Body of pancreas (tissue), 4 donors: ENCODE measurements at places on chromosomes 7 and 10. TPM values are rescaled to one million over a fixed set of nuclear protein-coding genes. Genes with fewer than 3 reads are reported as not detected.

DNA sequence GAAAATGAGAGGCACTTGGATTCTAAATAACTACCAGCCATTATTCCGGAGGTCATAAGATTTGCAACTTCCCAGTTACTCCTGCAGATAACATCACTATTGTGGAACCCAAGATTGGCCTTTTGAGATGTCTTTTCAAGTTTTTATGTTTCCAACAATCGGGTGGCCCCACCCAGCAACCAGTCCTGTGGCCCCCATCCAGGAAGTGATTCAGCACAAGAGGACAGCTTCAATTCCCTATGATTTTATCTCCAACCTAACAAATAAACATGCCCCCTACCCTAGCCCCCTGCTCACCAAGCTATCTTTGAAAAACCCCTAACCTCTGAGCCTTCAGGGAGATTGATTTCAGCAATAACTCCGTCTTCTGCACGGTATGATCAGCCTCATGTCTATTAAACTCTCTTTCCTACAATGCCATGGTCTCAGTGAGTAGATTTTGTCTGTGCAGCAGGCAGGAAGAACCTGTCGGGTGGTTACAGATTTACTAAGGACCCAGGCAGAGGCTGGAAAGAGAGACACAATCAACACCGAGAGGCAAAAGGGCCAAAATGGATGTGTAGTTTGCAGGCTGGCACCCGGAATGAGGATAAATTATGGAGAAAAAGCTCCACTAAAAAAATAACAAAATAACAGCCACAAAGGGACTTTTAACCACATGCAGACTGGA is 83.9 kb upstream of the UNC5B start:
- H3K27ac ChIP-seq, result no peak overlapping the region
- no peak overlapping the region for H3K4me3 ChIP-seq
- H3K36me3 ChIP-seq, result no peaks in the 10 kb centered on the region
- H3K27me3 ChIP-seq, result no peaks in the 10 kb centered on the region

GRCh38 chr7:131026297-131027000 is 292.4 kb upstream of the KLF14 start:
- H3K27me3 ChIP-seq, result no peaks in the 10 kb centered on the region
- no peak for DNase-seq
- no peaks in the 10 kb centered on the region for H3K36me3 ChIP-seq
- no peak overlapping the region for H3K27ac ChIP-seq

- H3K4me3 ChIP-seq, result no peak overlapping the region
- H3K4me1 ChIP-seq, result no peaks in the 10 kb centered on the region
- no peaks in the 10 kb centered on the region for H3K36me3 ChIP-seq
- DNase-seq, result no peak
- no peak overlapping the region for H3K27ac ChIP-seq
Observed at GRCh38 chr10:60621018-60621417, 157.3 kb upstream of the CDK1 start.

- peak; percentile 46 for DNase-seq
- no peaks in the 10 kb centered on the region for H3K27me3 ChIP-seq
- peaks cover 69% of the 10 kb centered on the region for H3K4me1 ChIP-seq
- no peak within 1 kb of the TSS for H3K4me3 ChIP-seq
- H3K36me3 ChIP-seq, result no peaks in the 10 kb centered on the region
- no peak within 1 kb of the TSS for H3K27ac ChIP-seq
Observed at GRCh38 chr7:99784007-99784406, at the start of gene CYP3A4. Gene CYP3A4 (minus strand): TSS chr7:99784184. CDS start chr7:99784081, 103 bp downstream.

The RINT1 gene
- 26.5 TPM for total RNA-seq

The PRDX3 gene
- total RNA-seq, result 46.1 TPM

DNA sequence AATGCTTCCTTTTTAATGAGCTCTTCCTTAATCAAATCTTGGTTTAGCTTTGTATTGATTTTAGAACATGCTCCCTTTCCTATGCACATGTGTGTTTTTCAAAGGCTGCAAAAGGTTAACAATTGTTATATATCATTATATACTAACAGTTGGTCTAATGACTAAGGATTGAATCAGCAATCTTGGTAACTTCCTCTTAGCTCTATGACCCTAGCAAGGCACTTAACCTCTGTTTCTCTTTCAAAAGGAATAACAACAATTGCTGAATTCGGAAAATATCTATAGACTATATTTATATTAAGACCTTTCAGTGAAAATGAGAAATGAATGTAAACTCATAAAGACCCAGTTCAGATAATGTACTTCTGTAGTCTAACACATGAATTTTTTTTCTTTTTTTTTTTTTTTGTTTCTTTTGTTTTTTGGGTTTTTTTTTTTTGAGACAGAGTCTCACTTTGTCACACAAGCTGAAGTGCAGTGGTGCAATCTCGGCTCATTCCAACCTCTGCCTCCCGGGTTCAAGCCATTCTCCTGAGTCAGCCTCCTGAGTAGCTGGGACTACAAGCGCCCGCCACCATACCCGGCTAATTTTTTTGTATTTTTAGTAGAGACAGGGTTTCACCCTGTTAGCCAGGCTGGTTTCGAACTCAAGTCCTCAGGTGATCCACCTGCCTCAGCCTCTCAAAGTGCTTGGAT is 48.8 kb downstream of the HOXA1 start:
- H3K4me3 ChIP-seq, result no peak overlapping the region
- no peaks in the 10 kb centered on the region for H3K27me3 ChIP-seq
- H3K36me3 ChIP-seq, result no peaks in the 10 kb centered on the region

The EPHB6 gene
- total RNA-seq, result 84.0 TPM

GRCh38 chr7:108308903-108309302 is 147.3 kb downstream of the NRCAM start:
- H3K4me1 ChIP-seq, result peaks cover 4% of the 10 kb centered on the region
- no peak overlapping the region for H3K4me3 ChIP-seq
- no peaks in the 10 kb centered on the region for H3K27me3 ChIP-seq

DNA sequence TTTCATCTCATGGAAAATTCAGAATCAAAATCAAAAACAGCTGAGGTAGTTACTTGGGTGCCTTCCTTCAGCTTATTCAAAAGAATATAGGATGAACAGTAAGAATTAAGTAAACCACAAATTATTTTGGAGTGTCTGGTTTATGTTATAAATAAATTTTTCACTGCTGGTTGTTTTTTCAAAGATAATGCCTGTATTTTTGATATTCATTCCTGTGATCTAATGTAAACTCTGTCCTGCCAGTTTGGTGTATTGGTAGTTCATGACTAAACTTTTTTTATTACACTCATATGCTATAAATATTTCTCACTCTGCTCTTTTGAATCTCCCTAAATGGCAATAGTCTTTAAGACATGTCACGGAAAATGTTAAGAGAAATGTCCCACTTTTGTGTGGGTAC is 11.6 kb upstream of the RAB11FIP2 start:
- H3K36me3 ChIP-seq, result no peaks in the 10 kb centered on the region
- peaks cover 16% of the 10 kb centered on the region for H3K4me1 ChIP-seq
- H3K27me3 ChIP-seq, result no peaks in the 10 kb centered on the region

The HGF gene
- 6.9 TPM for total RNA-seq

The BLNK gene
- total RNA-seq, result 55.4 TPM

- no peaks in the 10 kb centered on the region for H3K36me3 ChIP-seq
- peak overlapping the region; percentile 68 for H3K4me3 ChIP-seq
- peaks cover 46% of the 10 kb centered on the region for H3K4me1 ChIP-seq
- H3K27me3 ChIP-seq, result no peaks in the 10 kb centered on the region
Observed at GRCh38 chr10:110918269-110918642, 724 bp downstream of the BBIP1 start.

DNA sequence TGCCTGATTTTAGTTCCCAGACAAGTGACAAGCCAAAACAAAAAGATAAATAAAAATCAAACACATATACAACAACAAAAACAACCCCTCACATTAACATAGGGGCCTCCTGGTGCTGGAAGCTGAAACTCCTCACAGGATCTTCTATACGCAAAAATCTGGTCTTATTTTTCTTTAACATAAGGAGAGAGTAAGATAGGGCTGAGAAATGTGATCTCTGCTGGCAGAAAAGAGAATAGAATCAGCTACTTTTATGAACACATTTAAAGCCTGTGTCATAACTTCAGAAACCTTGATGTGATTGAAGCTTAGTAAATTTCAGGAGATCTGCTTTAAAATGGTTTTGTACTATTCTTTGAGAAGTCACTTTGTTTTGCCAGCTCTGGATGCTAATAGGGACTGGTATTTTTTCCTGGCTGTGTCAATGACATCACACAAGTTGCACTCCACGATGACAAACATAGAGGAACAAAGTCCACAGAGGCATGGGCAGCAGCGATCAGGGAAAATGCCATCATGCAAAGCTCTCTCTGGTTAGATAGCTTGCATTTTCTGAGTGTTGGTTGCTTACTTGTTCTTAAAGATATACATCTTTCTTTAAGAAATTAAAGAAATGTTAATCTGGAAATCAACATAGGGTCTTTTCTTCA is 176.6 kb upstream of the SP4 start:
- H3K27me3 ChIP-seq, result peaks cover 20% of the 10 kb centered on the region
- H3K36me3 ChIP-seq, result no peaks in the 10 kb centered on the region

DNA sequence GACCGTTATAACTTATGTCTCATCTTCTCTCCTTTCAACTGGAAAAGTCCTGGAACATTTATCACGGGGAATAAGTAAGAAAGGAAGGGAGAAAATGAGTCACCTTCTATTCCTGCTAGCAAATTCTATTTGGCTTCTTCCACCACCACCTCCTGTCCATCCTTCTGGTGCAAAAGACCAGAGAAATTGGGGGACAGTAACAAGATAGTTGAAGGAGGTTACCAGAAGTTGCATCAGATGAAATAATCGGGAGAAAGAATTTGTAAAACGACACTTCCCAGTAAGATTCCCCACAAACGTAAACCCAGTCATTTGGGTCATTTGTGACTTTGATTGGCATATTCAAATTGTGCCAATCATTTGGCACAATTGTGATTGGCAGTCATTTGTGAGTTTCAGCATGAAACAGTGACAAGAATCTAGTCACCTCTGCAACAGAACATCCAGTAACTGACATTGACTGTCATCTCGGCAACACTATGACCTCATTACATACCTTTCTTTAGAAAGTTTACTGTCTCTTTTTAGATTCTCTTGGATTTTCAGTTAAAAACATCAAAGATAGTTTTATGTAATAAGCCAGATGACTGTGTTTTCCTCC is 51.3 kb upstream of the PIK3CG start:
- no peak for DNase-seq
- H3K27me3 ChIP-seq, result no peaks in the 10 kb centered on the region
- no peaks in the 10 kb centered on the region for H3K4me1 ChIP-seq

GRCh38 chr10:30594077-30594476 is 35.5 kb downstream of the LYZL2 start:
- H3K27ac ChIP-seq, result no peak overlapping the region
- no peaks in the 10 kb centered on the region for H3K4me1 ChIP-seq
- no peaks in the 10 kb centered on the region for H3K27me3 ChIP-seq
- no peaks in the 10 kb centered on the region for H3K36me3 ChIP-seq

- no peaks in the 10 kb centered on the region for H3K36me3 ChIP-seq
- H3K27me3 ChIP-seq, result peaks cover 36% of the 10 kb centered on the region
- no peak overlapping the region for H3K27ac ChIP-seq
- peak overlapping the region; percentile 52 for H3K4me3 ChIP-seq
Observed at GRCh38 chr10:27743877-27744801, 1.5 kb downstream of the MKX start.

DNA sequence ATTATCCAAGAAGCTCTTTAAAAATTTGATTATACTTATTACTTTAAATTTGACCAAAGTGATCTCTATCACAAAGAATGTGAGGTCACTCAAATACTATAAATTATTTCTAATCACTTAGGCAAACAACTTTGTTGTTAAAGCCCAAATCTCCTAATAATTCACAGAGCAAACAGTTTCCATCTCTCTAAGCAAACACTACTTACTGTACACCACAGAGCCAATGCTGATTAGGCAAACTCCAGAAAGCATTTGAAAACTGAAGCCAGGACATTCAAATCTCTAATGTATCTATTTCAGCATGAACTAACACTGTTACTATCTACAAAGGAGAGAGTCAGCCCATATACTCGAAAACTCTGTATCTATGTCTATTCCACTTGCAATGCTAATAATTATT is 107.1 kb downstream of the RNF32 start:
- no peak overlapping the region for H3K4me3 ChIP-seq
- no peak overlapping the region for H3K27ac ChIP-seq
- no peak for DNase-seq
- no peaks in the 10 kb centered on the region for H3K27me3 ChIP-seq

DNA sequence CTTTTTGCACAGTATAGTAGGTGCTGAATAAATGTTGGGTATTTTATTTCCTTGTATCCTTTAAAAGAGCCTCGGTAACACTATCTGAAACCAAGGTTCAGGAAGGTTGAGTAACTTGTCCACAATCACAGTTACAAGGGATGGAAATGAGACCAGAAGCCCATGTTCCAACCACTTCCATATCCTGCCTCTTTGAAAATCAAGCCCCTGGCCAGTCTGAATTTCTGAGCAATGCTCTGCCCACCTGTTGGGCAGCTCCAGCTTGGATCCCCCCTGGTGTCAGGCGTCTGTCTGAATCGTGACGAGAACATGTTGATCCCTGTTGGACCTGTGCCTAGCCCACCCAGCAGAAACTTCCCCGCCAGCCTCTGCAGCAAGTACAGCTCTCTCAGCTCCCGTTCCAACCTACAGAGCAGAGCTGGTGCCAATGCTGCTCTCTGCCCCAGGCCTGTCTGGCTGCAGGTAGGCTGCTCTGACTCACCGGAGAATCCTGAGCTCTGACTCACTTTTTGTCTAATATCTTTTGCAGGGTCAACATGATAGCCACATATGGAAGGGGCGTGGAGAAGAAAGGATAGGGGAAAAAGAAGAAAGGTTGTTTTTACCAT is 595.5 kb downstream of the INHBA start:
- no peaks in the 10 kb centered on the region for H3K4me1 ChIP-seq
- no peaks in the 10 kb centered on the region for H3K27me3 ChIP-seq
- no peak for DNase-seq
- H3K27ac ChIP-seq, result no peak overlapping the region

DNA sequence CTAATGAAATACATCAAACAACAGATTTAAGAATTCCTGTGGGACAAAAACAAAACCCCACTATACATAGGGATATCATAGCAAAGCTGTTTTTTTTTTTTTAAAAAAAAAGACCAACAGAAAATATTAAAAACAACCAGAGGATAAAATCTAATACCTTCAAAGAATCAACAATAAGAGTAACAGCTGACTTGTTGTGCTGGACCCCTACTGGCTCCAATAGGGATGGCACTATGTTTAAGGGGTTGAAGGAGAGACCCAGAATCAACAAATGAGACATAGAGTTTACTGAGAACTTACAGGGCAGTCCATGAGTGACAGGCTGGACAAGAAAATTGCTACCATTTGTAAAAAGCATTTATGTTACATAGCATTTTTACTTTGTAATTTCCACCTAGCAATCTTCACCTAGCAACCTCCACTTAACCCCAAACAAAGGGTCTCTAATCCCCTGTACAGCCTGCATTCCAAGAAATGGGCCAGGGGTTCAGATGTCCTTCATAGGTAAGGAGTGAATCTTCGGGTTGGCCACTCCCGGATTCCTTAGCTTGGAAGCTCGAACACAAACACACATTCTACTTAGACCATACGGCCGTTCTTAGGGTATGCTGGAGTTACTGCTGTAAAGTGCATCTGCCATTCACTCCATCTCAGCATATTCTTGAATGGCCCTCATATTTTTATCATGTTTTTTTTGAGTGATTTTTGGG is 25.8 kb downstream of the ASZ1 start:
- peak overlapping the region; percentile 10 for H3K27ac ChIP-seq
- H3K4me1 ChIP-seq, result peaks cover 13% of the 10 kb centered on the region
- H3K27me3 ChIP-seq, result no peaks in the 10 kb centered on the region

The FRMD4A gene
- total RNA-seq, result 46.1 TPM
